ENCODE measurements at places on chromosomes 16 and 17.
A peak's percentile ranks its signal among the peaks of the same experiment; 100 is the strongest.

DNA sequence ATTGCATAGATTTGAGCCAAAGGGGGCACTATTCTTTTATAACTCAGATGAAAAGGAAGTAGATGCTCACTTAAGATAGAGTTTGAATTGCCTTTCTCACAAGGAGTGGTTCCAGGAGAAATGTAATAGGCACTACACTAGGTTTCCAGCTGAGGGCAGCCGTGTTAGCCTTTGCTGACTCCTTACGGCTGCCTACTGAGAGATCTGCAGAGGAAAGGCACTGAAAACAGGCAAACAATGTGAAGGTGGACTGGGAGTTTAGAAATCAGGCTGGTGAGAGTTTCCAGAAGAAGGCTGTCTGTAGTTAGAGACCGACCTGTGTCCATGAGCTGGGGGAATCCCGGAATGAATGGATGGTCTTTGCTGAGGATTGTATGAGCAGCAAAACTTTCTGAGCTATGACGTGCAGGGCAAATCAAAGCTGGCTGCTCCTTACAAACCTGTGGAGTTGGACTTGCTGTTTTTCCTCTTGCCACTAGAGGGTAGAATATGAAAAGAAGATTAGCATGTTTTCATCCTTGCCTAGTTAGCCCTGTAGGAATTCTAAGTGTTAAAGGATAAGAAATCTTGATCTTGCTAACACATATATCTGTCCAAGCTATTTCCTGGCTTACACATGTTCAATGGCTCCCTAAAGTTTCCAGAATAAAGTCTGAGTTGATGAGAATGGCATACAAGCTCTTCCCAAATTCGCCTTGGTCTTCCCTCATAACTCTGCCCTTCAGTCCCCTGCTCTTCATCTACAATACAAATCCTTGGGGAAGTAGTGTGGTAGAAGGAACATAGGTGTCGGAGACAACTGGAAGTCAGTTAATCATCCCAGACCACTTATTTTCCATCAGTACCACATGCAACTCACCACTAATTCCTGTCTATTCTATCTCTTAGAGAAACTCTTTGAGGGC, 20.1 kb upstream of the TAOK1 start:
- peak; percentile 77 for DNase-seq

DNA sequence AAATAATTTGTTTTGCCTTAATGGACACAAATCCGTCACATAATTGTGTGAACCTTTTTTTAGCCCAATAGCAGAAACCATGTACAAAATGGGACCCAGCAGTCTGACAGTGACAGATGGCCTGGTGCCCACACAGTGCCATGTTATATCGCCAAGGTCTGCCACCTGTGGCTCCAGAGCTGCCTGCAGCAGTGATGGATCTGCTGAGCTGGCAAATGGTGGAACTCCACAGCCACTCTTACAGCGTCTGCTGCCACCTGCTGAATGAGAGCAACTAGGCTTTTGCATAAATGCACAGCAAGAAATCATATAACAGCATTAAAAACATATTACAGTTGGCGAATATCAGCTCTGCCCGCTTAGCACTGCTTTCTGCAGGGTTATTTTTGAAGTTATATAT, 59.4 kb downstream of the NUP93 start:
- DNase-seq: peak; percentile 26

DNA sequence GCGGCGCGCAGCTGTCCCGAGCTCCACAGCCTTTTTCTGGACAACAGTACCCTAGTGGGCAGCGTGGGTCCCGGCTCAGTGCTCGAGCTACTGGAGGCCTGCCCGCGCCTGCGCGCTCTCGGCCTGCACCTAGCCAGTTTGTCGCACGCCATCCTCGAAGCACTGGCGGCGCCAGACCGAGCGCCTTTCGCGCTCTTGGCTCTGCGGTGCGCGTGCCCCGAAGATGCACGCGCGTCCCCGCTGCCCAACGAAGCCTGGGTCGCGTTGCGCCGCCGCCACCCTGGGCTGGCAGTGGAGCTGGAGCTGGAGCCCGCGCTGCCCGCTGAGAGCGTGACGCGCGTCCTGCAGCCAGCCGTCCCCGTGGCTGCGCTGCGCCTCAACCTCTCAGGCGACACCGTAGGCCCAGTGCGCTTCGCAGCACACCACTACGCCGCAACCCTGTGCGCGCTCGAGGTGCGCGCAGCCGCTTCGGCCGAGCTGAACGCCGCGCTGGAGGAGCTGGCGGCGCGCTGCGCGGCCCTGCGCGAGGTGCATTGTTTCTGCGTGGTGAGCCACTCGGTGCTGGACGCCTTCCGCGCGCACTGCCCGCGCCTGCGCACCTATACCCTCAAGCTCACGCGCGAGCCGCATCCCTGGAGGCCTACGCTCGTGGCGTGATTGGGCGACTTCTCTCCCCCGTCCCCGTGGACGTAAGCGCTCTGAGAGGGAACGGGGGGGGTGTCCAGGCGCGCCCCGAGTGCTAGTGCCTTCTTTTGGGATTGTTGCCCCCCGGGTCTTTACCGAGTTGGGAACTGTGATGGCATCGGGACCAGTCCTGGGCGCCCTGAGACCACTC, 1.2 kb upstream of the HSF4 start:
- DNase-seq: no peak

GRCh38 chr17:52011064-52011463, 147.4 kb downstream of the CA10 start:
- no peak for DNase-seq

DNA sequence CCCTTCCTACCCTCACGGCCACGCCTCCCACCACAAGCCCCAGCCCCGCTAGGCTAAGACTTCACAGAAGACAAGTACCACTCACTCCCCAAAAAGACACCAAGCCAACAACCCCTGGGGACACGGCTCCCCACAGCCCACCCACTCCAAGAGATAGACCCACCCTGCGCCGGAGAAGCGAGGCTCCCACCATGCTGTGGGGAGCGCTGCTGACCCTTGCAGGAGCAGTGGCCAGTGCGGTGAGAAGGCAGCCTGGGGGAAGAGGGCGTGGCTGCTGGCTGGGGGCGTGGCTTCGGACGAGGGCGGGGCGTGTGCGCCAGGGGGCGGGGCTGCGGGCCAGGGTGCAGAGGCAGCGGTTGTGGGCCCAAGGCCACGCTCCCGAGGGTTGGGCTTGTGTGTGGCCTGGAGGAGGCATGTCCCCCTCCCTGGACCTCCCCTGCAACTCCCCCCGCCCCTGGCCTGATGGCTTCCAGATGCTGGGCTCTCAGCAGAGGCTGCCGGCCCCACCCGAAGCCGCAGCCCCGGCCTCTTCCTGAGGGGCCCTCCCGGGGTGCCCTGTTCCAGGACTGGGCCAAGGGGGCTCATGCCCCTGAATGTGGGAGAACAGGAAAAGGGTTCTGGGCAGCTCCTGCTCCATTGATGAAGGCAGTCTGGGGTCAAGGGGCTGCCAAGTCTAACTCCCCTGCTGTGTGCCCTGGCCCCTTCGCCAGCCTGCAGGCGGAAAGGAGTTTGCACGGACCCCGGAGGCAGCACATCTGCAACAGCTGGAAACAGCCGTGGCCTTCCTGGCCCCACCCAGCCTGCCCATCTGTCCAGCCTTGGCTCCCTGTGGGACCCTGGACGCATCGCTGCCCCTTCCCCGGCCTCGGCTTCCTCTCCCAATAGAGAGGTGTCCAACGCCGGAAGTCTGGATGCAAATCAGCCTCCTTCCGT, 9.1 kb downstream of the TFAP4 start:
- DNase-seq: peak; percentile 62

DNA sequence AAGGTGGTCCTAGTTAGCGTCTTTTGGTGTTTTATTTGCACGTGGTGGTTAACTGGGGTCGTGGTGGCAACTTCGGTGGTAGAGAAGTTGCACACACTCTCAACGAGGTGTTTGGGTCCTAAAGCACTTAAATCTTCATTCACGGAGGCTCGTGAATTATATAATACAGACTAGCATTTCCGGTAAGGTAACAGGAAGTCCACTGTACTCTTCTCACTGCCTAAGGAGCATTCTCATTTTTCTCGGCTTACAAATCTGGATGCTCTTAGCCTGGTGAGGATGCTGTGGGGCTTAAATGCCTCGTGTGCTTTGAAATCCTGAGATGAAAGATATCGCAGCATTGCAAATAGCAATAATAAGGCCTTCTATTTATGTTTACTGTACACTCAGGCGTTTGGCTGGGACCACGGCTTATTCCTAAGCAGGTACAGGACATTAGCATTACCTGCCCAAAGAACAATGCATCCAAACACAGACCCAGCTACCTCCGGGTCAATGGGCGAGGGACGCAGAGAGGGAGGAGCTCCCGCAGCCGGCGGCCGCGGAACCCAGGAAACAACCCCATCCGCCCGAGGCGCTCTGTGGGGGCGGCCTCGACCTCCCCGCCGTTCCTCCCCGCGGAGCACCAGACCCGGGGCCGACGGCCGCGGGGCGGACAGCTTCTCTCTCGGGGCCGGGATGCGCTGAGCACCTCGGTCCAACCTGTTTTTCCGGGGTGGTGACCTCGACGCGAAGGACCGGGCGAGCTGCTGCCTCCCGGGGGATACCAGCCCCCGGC, 856 bp downstream of the DNAJA2 start:
- DNase-seq: peak; percentile 54

DNA sequence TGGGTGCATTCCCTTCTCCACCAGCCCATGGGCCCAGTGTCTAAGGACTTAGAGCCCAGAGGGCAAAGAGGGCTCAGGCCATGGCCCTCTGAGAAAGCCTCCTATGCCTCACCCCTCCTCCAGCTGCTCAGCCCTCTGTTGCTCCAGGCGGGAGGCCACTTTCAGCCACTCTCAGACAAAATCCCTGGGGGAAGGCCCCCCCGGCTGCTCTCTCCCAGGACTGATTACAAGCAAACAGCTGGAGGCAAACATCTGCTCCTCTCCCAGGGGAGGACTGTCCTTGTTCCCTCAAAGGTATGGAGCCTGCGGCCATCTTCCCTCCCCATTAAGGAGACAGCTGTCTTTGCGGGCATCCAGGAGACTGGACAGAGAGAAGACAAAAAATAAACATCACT, 54.9 kb upstream of the DLX4 start:
- DNase-seq: no peak

DNA sequence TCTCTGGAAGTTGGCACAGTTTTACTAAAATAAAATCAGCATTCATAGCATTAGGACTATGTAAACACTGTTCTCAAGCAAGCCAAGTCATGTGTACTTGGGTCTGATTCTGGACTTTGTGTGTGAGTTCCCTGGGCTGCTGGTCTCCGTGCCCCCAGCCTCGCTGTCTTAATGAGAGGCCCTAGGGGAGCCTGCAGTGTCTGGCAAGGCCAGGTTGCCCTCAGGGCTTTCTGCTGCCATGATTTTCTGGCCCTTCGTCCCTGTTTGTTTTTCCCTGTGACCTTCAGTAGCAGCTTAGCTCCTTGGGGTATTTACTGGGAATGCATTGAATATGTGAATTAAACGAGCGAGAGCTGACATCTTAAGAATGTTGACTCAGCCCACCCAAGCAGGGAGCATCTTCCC, 161.8 kb downstream of the RPTOR start:
- DNase-seq: no peak

DNA sequence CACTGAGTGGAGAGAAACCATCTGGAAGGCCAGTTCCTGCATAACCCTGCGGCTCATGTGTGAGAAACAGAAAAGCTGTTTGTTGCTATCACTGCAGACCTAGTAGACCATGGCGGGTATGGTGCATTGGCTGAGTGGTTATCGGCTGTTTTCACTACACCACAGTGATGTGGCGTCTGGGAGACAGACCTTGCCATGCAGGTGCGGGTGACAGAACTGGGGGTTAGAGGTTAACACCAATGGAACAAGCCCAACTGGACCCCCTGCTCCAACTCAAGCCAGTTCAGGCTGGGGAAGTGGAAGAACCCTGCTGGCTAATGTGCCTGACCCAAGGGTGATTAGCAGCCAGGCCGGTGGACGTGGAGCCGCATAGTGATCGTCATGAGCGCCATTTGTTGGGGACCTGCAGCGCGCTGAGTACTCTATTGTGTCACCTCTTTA, 91.9 kb downstream of the IRF8 start:
- DNase-seq: no peak

DNA sequence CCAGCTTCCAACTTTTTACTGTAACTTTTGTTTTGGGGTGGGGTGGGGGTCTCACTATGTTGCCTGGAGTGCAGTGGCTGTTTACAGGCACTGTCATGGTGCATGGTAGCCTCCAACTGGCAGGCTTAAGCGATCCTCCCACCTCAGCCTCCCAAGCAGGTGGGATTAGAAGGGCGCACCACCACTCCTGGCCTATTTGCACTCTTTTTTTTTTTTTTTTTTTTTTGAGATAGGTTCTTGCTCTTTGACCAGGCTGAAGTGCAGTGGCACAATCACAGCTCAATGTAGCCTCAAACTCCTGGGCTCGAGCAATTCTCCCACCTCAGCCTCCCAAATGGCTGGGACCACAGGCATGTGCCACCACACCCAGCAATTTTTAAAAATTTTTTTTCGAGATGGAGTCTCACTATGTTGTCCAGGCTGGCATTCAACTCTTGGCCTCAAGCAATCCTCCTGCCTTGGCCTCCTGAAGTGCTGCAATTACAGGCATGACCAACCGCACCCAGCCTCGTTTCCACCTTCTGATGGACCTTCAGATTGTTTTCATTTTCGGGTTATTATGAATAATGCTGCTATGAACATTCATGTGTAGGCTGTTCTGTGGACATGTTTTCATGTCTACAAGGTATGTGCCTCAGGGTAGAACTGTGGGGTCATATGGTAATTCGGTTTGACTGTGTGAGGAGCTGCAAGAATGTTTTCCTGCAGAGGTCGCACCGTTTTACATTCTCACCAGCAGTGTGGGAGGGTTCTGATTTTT, 10.9 kb downstream of the TRAP1 start:
- no peak for DNase-seq

DNA sequence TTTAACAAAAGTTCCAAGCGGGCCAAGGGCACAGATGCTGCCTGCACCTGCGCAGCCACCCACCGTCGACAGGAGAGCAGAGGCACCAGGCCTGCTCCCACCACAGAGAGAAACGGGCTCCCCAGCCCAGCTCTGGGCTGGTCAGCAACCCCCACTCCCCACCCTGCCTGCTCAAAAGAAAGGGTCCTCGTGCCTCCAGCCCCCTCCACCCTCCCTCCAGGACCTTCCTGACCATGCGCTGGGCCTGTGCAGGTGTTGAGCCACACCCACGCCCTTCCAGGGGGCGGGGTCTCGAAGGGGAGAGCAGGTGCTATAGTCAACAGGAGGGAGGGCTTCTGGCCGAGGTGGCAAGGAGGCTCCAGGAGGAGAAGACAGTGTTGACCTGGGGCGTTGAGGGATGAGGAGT, 25.3 kb downstream of the ZNF778 start:
- DNase-seq: no peak

DNA sequence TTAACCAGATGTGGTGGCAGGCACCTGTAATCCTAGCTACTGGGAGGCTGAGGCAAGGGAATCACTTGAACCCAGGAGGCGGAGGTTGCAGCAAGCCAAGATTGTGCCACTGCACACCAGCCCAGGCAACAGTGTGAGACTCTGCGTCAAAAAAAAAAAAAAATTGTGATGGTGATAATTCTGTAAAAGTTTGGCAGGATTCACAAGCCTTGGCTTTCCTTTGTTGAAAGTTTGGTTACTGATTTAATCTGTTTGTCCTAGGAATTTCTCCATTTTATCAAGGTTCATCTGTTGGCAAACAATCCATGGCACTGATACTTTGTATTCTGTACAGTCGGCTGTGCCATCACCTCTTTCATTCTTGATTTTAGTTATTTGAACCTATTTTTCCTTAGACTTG, 15.9 kb downstream of the EIF4A3 start:
- no peak for DNase-seq

- DNase-seq: no peak
Measured at GRCh38 chr16:35177851-35178250, 1718.4 kb downstream of the TP53TG3F start.
